ENCODE measurements at places on chromosomes 2 and 18. TPM values are rescaled to one million over a fixed set of nuclear protein-coding genes. Genes with fewer than 3 reads are reported as not detected.
A peak's percentile ranks its signal among the peaks of the same experiment; 100 is the strongest.

GRCh38 chr2:207448006-207448405 is 81.8 kb upstream of the CREB1 start:
- no peak for DNase-seq

DNA sequence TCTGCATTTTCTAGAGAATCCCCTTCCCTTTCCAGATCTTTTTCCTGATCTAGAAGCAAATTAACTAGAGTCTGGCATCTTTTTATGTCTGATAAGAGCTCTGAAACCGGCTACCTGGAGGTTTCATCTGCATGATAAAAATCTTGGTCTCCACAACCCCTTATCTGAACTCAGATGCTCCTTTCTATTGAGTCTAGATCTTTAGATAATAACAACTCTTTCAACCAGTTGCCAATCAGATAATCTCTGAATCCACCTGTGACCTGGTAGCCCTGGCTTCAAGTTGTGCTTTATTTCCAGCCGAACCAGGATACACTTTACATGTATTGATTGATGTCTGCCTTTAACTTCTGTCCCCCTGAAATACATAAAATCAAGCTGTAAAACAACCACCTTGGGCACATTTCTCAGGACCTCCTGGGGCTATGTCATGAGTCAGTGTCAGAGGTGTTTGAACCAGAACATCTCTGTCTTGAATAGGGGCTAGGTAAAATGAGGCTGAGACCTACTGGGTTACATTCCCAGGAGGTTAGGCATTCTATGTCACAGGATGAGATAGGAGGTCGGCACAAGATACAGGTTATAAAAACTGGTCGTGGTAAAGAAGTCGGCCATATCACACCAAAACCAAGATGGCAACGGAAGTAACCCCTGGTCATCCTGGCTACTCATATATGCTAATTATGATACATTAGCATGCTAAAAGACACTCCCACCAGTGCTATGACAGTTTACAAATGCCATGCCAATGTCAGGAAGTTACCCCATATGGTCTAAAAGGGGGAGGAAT is 20.8 kb downstream of the RALBP1 start:
- no peak for DNase-seq

GRCh38 chr18:54183390-54183789 is 41.1 kb downstream of the MBD2 start:
- no peak for DNase-seq

DNA sequence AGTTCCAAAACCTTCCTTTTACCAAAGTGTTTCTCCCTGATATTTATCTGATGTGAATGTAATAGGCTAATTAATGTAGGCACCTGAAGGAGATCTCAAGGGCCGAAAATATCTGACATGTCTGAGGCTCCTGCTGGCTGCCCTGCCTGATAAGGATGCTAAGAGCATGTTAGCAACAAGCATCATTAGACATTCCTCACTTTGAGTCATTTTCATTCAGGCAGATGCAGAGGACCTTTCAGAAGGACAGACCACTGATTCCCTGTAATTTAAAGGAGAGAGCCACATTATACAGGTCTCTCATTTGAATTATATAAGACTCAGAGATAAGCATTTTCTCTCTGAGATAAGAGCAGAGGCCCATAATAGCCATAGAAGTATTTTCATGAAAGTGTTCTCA is 222.4 kb upstream of the NCKAP5 start:
- no peak for DNase-seq

DNA sequence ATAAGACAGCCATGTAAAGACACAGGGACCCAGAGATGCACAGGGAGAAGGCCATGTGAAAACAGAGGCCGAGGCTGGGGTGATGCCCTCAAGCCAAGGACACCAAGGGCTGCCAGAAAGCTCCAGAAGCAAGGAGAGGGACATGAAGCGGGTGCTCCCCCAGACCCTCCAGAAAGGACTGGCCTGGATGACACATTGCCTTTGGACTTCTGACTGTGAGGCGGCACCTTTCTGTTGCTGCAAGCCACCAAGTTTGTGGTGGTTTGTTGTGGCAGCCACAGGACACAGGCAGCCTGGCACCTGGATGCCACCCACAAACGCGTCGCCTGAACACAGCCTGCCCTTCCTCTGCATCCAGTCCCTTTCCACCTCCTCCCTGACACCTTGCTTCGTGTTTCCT is 67.1 kb downstream of the RHOB start:
- DNase-seq, result no peak

DNA sequence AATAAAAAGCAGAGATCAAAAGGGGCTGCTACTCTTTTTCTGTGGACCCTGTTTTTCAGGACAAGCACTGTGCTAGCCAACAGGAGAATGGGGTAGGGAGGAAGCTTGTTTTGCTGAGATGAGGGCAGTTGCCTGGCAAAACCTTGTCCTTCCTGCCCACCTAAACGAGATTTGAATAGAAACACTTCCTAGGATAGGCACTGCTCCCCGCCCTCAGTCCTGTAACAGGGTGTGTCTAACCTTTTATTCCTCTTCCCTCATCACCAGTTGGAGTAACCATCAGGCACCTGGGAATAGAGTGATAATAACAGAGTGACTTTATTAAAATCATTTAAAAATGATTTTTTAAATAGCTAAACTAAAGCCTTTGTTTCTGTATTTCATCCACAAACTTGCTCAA is 368.8 kb downstream of the LNPK start:
- no peak for DNase-seq

DNA sequence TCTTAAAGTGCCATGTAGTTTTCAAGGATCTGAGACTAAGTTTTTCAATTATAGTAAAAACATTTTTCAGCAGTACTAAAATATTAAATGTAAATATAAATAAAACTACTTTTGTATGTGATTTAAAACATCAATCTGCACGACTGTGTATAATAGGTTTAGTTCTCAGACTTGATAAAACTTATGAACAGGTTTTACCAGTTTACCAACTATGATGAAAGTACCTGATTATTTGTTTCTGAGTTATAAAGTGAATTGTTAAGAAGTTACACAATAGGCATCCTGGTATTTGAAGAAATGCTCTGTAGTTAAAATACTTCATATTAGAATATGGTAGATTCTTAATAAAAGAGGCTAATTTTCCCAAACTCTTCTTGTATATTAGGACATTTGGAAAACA is 14.8 kb downstream of the RELCH start:
- DNase-seq, result no peak

DNA sequence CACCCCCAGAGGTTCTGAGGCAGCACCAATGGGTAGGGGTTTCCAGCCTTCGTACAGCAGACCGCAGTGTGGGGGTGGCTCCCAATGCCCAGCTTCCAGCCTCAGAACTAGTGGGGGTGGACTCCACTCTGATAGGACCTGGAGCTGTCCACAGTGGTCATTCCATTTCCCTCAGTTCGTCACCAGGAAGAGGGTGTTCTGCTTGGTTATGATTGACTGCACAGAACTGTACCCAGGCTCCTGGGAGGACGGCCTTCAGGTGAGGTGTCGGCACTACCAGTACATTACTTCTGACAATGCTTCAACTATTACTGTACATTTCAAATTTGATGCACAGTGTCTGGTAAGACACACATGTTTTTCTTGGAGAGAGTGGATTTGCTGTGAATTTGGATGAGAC is 150.3 kb upstream of the CAPN13 start:
- no peak for DNase-seq

Gene NR4A2
- total RNA-seq, result 3.4 TPM

DNA sequence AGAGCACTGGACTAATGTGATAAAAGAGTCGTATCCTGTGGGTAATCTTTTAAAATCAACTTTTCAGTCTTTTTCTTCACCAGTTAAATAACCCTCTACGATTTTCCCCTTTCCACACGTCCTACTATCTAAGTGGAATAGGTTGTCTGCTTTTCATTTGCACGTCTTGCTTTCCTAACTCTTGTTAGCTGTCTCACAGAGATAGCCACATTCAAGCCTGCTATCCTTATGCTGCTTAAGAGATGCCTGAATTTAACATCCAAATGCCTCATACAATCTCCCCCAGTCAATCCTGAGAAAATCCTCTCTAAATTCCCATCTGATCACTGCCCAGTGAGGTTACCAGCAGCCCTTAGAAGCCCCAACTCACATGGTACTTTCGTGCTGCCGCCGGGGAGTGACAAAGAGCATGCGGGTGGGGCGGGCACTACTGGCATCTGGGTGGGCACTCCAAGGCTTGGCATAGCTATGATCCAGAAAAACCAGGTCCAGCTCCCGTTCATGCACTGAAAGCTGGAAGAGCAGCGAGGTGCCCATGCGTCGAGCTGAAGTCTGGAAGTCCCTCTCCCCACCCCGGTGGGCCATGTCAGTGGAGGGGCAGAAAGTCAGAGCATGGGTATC is 1.5 kb downstream of the KANSL3 start:
- DNase-seq, result no peak

Gene DSC2
- not detected for total RNA-seq

Gene CAPN14
- total RNA-seq, result 0.35 TPM

DNA sequence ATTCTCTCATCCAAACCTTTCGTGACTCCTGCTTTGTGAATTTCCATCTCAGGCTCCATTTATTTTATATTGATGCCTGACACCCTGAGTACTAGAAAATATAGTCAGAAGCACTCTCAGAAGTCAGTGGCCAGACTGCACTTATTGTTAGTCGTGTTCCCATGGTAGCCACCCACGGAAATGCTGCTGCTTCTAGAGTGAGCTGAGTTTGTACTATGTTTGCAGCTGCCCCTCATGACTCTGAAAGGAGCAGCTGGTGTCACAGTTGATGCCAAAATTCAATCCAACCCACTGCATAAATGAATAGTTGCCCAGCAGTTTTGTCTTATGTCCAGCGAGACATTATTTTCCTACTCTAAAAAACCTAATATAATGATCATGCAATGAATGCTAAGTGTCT is 265.2 kb upstream of the SPHKAP start:
- DNase-seq, result no peak

DNA sequence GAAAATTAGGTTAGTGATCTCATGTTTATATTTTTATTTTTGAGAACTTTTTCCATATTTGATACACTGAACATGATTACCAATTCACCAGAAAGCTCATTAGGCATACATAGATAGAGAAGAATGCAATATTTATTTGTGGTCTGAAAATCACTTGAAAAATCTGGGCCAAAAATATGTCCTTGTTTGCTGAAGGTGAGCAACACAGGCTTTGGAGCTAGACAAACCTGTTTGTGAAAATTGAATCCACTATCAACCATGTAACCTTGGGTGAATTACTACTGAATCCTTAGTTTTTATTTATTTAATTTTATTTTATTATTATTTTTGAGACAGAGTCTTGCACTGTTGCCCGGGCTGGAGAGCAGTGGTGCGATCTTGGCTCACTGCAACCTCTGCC is 46.5 kb upstream of the ZSWIM2 start:
- DNase-seq, result no peak

DNA sequence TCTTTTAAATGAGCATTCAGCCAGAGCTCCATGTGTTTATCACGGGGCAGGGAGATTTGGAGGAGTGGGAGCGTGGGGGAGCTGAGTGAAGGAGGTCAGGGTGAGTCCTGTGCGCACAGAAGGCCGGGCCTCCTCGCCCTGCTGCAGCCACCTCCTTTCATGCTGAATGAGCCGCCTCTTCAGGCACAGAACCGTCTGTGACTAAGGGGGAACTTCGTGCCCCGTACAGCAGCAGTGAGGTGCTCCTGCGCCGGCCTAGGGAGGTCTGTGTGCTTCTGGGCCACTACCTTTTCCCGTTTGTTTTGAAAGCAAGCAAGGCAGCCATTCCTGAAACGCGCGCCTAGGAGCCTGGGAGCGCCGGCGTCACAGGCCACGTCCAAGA is 27.1 kb upstream of the ZNF516 start:
- DNase-seq, result no peak

GRCh38 chr2:199704358-199705238 is 146.4 kb downstream of the FTCDNL1 start:
- peak; percentile 18 for DNase-seq

- no peak for DNase-seq
Observed at GRCh38 chr2:139122711-139123158, 342.5 kb upstream of the NXPH2 start.

Gene ATP6V1B1
- total RNA-seq, result not detected

DNA sequence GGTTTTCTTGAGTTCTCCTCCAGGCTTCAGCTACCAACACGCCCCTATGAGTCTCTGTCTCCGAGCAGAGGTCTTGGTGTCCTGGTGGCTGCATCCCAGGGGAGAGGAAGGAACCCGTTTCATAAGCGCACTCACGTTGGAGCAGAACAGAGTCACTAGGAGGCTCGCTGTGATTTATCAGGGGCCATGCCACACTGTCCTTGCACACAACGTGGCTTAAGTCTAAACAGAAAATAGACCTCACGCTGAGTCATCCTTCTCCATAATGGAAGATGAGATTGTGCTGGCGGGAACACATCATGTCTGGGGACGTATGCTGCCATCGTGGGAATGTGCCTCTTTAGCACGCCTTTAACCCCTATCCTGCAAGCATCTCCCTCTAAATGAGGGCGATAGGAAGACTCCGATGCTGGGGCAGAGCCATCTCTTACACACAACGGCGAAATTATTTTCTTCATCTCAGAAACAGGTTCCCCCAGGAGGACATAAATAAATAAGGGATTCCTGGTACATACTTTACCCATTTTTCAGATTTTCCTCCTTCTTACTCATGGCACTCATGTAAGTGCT is 211.4 kb downstream of the KLHL29 start:
- DNase-seq, result no peak

GRCh38 chr2:98453531-98453930 is 8.9 kb downstream of the INPP4A start:
- no peak for DNase-seq

DNA sequence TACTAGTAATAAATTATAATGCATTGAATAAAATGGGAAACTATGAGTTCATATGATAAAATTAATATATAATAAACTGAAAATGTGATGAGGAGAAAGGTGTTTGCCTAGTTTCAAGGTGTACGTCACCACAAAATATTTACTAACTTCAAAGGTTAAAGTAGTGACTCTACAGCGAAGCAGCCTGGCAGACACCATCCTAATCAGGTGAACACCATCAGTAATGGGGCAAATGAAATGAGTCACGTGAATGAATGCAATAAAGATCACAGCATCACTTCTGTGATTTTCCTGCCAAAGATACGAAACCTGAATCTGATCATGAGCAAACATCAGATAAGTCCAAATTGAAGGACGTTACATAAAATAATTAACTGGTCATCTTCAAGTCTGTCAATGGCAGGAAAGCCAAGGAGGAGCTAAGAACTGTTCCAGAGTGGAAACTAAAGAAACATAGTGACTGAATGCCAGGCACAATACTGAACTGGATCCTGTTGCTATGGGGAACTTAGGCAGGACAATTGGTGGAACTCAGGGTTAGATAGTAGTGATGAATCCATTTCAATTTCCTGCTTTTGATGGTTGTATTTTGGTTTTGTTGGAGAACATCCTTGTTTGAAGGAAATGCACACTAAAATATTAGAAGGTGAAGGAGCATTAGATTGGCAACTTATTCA is 12.1 kb upstream of the NOSTRIN start:
- no peak for DNase-seq

Gene RPRM
- not detected for total RNA-seq

DNA sequence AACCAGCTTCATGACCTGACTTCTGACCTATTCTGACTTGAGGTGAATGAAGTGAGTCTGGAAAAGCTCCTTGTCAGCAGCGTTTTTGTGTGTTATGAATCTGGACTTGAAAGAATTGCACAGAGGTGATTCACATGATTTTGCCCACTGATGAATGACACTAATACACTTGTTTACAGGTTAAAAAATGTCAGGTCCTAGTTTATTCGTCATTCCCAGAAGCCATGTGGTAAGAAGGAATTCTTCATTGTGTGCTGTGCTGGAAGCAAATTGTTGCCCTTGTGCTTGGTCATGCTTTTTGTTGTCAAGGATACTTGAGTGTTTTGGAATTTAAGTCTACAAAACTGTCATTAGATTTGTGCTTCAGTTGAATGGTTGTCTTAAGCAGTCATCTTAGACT is 15.5 kb downstream of the SEC11C start:
- no peak for DNase-seq

Gene CACNB4
- 0.30 TPM for total RNA-seq

All from activated CD4-positive, alpha-beta memory T cell treated with anti-CD3 and anti-CD28 coated beads, Interleukin-2, amount 10 ng/mL, durations not matched to agents 7 days and 5 days (primary cell).